ENCODE measurements at places on chromosomes 12 and 14. TPM values are rescaled to one million over a fixed set of nuclear protein-coding genes. Genes with fewer than 3 reads are reported as not detected.

DNA sequence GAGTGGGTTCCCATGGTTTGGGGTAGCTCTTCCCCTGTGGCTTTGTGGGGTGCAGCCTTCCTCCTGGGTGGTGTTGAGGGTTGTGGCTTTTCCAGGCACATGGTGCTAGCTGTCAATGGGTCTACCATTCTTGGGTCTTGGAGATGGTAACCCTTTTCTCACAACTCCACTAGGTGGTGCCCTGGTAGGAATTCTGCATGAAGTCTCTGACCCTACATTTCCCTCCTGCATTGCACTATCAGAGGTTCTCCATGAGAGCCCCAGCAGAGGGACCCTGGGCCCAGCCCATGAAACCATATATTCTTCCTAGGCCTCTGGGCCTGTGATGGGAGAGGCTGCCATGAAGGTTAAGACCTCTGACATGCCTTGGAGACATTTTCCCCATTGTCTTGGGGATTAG, 1093.3 kb downstream of the SLC16A7 start:
- DNase-seq, result no peak

GRCh38 chr14:71933001-71933587, 865 bp downstream of the RGS6 start:
- no peak for DNase-seq

GRCh38 chr12:87096082-87096585, 839.9 kb upstream of the MGAT4C start:
- DNase-seq, result no peak

- DNase-seq, result peak; percentile 88
Observed at GRCh38 chr14:92513204-92513965, at the start of gene RIN3. TSS of gene RIN3 (plus strand) at chr14:92513781. CDS start at chr14:92513933, 152 bp downstream.

DNA sequence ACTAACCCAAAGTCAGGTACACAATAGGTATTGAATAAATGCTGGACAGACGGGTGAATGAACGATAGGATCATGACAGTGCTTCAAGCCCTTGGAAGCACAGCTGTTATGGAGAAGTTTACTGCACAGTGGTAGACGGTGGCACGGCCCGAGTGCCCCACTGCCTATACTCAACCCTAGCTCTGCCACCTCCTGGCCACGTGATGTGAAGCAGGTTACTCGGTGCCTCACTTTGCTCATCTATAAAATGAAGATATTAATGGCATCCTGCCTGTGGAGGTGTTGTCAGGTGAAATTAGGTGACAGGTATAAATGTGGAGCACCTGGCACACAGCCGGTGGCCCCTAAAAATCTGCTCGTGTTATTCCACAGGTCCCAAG, 5.8 kb downstream of the ASB2 start:
- no peak for DNase-seq

DNA sequence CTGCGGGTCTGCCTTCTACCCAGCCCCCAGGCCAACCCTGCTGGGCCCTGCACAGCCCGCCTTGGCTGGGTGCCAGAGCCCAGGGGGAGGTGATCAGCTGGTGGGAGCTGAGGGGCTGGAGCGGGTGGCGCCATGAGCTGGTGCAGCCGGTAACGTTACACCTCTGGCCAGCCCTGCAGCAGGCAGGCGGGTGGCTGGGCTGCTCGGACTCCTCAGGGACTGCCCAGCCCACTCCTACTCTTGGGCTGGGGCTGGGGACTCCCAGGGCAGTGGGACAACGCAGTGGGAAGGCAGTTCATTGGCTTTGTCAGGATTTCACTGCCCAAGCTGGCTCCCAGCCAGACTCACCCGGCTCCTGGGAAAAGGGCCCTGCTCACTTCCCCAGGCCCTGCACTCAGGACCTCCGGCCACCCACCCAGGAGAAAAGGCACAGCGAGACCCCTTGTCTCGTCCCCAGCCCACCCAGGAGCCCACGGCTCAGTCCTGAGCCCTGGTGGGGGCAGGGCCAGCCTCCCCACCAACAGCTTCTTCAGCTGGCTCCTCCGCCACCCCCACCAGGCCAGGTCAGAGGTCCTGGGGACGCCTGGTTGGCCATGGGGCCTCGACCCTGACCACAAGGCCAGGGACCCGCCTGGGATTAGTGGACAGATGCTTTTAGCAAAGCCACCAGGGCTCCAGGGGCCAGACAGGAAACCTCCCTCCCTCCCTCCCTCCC, 1.0 kb downstream of the PGF start:
- DNase-seq, result no peak

DNA sequence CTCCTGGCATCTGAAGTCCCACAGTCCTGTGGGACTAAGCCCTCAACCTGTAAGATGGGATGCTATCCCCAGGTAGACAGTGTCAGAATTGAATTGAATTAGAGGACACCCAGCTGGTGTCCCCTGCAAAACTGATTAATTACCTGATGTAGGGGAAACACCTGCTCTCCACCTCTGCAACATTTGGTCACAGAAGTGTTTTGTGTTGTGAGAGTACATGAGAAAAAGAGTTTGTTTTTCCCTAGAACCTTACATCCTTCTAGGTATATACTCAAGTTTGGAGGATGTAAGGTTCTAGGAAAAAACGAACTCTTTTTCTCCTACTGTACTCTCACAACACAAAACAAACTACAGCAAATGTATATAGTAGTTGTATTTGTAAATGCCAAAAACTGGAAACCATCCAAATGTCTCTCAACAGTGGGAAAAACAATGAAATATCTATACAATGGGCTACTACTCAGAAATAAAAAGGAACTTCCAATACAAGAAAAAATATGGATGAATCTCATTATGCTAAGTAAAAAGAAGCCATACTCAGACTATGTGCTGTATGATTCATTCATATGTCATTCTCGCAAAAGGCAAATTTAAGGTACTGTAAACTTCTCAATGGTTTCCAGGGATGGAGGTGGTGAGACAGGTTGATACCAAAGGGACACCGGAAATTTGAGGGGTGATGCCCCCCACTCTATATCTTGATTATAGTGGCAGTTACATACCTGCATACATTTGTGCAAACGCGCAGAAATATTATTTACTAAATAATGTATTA, 160.7 kb downstream of the MED13L start:
- no peak for DNase-seq

DNA sequence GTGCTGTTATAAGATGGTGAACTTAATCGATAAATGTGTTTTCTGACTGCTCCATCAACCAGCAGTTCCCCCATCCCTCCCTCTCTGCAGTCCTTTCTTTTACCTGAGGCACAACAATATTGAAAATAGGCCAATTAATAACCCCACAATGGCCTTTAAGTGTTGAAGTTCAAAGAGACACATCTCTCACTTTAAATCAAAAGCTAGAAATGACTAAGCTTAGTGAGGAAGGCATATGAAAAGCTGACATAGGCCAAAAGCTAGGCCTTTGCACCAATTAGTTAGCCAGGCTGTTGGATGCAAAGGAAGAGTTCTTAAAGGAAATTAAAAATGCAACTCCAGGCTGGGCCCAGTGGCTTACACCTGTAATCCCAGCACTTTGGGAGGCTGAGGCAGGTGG, 43.7 kb downstream of the SAV1 start:
- no peak for DNase-seq

- no peak for DNase-seq
Observed at GRCh38 chr14:104574536-104574935, 5.0 kb upstream of the C14orf180 start.

- DNase-seq, result no peak
Observed at GRCh38 chr14:104184911-104185499, 46.6 kb downstream of the KIF26A start.

The CLEC4E gene
- total RNA-seq, result not detected

The TSPAN11 gene
- total RNA-seq, result 0.48 TPM

The LRTM2 gene
- not detected for total RNA-seq

The VRTN gene
- total RNA-seq, result not detected

The TESPA1 gene
- total RNA-seq, result under 0.01 TPM

The ALDH6A1 gene
- 13.7 TPM for total RNA-seq

The RNASE7 gene
- total RNA-seq, result not detected

Measured in RPMI7951 (cell line).